H9 (cell line): ENCODE measurements at places on chromosomes 2 and 18.

DNA sequence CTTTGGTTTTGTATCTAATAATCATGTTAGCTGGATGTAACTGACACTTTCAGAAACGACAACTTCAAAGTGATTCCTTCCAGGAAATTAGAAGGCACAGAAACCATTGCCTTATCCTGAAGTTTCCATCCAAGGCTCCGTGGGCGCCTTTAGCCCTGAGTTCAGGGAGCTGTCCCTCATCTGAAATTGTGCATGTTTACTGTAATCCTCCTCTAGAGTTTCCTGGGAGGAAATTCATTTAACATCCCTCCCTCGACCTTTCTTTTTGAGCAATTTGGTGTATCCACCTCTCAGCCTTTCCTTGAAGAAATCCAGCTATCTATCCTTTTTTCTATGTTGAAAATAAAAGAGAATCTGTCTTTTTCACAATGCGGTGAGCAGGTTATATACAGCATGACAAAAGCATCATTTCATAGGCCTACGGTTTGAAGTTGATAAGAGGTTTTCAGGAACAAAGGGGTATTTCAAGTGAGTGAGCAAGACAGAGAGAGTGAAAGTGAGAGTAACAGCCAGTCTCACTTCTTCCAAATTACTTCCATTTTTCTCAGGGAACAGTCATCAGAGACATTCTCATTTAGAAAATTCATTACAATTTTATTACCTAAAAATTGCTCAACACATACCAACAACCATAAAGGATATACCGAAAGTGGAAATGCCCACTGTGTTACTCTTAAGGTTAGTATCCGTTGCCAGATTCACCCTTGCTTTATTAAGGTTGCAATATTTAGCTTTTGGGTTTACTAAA, 167.3 kb downstream of the MREG start:
- no peak for DNase-seq

- DNase-seq, result no peak
These were observed 27.6 kb upstream of the OTOS start for GRCh38 chr2:240168041-240168440.

DNA sequence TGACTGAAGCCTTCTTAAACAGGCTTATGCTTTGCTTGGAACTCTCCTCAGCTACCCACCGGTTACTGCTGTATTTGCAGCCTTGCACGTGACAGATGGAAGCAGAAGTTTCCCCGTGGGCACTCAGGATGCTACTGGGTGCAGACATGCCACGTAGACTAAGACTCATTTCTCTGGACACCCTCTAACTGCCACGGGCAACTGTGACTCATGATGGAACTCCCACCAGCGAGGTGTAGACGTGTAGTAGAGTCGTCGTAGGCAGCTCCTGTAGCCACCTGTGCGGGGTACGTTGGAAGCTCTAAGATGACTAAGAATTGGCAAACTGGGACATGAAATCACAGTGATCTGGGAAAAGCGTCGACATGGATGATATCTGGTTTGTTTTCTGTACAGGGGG, 27.5 kb downstream of the TSHZ1 start:
- DNase-seq, result no peak

DNA sequence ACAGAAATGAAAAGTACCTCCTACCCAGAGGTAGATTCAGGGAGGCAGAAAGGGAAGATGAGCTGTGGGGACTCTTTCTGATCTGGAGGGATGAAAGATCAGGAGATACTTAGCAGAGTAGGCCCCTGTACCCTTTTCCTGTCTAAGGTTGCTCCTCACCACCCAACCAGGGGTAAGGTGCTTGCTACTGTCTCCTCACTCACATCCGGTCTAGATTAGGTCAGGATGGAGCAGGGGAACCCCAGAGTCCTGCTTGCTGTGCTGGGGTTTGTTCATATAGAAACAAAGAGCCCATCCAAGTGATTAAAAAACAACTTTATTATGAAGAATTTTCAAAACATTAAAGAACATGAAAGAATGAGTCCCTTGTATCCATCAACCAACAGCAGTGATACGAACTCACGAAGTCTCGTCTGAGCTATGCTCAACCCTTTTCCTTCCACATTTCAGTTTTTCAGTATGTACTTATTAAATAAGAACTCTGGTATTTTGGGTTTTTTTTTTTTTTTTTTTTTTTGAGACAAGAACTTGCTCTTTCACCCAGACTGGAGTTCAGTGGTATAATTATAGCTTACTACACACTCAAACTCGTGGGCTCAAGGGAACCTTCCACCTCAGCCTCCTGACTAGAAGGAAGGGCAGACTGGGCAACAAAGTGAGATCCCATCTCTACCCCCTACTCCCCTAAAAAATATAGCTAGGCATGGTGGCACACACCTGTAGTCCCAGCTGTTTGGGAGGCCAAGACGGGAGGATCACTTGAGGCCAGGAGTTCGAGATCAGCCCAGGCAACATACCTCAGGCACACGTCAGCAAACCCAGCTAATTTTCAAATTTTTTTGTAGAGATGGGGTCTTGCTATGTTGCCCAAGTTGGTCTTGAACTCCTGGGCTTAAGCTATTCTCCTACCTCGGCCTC, 28.5 kb upstream of the MCFD2 start:
- DNase-seq, result no peak

DNA sequence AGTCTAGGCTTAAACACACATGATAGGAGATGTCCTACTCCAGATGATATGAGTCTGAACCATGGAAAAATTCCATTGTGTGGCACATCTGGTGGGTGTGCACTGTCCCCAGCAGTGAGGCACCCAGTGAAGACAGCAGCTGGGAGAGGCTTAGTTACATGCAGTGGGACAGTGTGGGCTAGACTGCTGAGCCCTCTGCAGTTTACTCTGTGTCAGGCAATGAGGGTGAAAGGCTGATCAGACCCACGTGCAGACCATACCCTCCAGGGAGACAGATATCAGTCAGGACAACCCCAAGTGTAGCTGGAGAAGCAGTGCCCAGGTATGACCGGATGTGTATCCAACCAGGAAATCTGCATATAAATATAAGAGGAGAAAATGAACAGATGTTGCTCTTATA, 13.4 kb downstream of the IL37 start:
- no peak for DNase-seq
